ENCODE measurements at places on chromosomes 13 and 19. TPM values are rescaled to one million over a fixed set of nuclear protein-coding genes. Genes with fewer than 3 reads are reported as not detected.
A peak's percentile ranks its signal among the peaks of the same experiment; 100 is the strongest.

- H3K36me3 ChIP-seq = no peaks in the 10 kb centered on the region
- no peaks in the 10 kb centered on the region for H3K4me1 ChIP-seq
- no peak for DNase-seq
Measured at GRCh38 chr13:25977216-25977615, 74.6 kb downstream of the SHISA2 start.

DNA sequence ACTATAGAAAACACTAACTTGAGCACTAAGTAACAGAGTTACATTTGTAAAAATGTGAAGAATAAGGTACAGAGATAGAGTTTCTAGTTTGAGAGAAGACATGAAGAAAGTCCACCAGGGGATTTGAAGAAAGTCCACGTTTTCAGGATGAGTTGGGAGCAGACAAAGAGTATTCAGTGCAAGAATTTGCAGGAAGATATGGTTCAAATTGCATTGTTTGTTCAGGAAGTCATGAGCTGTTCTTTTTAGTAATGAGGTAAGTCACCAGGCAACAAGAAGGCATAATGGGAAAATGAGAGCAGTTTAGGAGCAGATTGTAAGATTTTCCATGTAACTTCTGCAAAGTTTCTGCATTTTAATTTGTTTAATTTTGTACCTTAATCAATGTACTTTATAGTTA lies 618.0 kb downstream of the DACH1 start:
- H3K4me3 ChIP-seq = no peak overlapping the region
- H3K27me3 ChIP-seq = no peaks in the 10 kb centered on the region
- DNase-seq = no peak
- no peaks in the 10 kb centered on the region for H3K4me1 ChIP-seq
- no peaks in the 10 kb centered on the region for H3K36me3 ChIP-seq

DNA sequence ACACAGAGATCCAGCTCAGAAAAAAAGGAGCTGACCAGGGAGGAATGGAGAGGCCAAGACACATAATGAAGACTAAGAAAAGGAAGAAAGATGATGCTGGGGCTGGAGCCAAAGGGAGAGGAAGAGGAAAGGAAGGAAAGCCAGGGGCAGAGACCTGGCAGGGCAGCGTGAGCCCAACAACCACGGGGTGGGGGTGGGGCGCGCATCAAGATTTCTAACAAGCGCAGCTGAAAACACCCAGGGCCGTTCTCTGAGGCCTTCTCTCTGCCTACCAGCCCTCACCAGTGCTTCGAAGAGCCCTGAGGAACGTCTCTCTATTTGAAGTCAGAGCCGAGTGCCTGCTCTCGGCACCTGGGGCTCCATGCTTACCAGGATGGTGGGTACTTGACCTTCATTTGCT lies 23.6 kb upstream of the POU2F2 start:
- no peaks in the 10 kb centered on the region for H3K4me1 ChIP-seq
- H3K4me3 ChIP-seq = no peak overlapping the region
- no peak for DNase-seq
- H3K36me3 ChIP-seq = no peaks in the 10 kb centered on the region
- H3K27me3 ChIP-seq = peaks cover 68% of the 10 kb centered on the region
- no peak overlapping the region for H3K27ac ChIP-seq

- H3K4me3 ChIP-seq = no peak overlapping the region
- no peaks in the 10 kb centered on the region for H3K27me3 ChIP-seq
- no peaks in the 10 kb centered on the region for H3K36me3 ChIP-seq
- no peak overlapping the region for H3K27ac ChIP-seq
- no peak for DNase-seq
Measured at GRCh38 chr13:37995092-37995491, 125.5 kb upstream of the TRPC4 start.

GRCh38 chr19:46733690-46734292 lies 12.1 kb upstream of the FKRP start:
- no peaks in the 10 kb centered on the region for H3K27me3 ChIP-seq
- peaks cover 94% of the 10 kb centered on the region for H3K36me3 ChIP-seq
- H3K27ac ChIP-seq = no peak overlapping the region
- peaks cover 38% of the 10 kb centered on the region for H3K4me1 ChIP-seq
- no peak for DNase-seq

DNA sequence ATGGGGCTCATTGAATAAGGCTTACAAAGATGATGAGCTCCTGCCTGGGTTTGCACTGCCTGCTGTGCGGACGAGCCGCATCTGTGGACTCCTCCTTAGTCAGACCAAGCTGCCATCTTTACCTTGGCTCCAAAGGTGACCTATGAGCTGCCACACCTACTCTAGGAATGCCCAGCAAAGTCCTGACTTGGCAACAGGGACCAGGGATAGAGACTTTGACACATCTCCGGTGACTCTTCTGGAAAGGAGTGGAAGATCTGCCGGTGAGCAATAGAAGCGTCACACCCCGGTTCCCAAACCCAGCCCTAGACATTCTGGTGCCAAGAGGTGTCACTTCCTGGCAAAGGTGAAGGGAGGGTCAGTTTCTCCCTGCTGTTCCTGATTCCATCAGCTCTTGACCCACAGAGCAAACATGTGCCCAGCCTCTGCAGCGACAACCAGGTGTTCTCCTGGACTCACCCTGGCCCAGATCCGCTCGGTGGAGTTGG lies 50.2 kb upstream of the GTF3A start:
- no peak overlapping the region for H3K4me3 ChIP-seq
- H3K4me1 ChIP-seq = peaks cover 8% of the 10 kb centered on the region
- H3K27me3 ChIP-seq = no peaks in the 10 kb centered on the region
- no peak for DNase-seq
- H3K27ac ChIP-seq = no peak overlapping the region

The KLK11 gene
- total RNA-seq = not detected

DNA sequence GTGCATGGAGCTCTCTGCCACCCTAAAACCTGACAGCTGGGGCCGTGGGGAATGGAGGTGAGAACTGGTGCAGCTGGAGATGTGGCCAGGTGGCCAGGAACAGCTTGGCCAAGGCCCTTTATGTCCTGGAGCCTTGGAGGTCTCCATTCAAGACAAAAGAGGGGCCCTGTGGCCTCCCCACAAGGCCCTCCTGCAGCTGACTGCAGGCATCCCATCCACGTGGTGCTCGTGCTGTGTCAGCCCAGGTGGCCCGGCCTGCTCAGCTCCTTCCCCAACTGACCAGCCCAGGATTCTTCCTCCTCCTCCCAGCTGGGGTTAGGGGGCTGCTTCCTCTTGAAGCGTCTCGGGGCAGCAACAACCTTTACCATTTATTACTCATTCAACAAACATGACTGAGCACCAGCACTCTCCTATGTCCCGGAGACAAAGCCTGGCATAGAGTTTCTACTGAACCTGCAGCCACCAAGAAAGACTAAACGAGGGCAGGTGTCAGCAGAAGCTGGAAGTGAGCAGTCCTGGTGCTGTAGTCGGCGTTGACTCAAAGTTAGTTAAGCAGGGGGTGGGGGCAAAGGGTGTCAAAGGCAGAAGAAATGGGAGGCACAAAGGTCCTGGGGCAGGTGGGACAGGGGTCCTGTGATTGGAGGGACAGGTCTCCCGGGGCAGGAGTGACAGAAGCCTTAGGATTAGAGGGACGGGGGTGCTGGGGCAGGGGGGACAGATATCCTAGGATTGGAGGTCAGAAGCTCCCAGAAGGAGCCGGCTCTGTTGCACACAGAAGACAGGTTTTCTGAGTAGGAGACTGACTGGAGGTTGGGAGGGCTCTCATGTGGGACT lies 23.3 kb upstream of the C13orf46 start:
- peaks cover 78% of the 10 kb centered on the region for H3K36me3 ChIP-seq
- H3K27ac ChIP-seq = peak overlapping the region; percentile 49
- H3K27me3 ChIP-seq = no peaks in the 10 kb centered on the region
- no peak overlapping the region for H3K4me3 ChIP-seq
- peaks cover 17% of the 10 kb centered on the region for H3K4me1 ChIP-seq
- no peak for DNase-seq

The LPAR2 gene
- 0.69 TPM for total RNA-seq

The KLK14 gene
- total RNA-seq = not detected

- DNase-seq = peak; percentile 95
- H3K4me3 ChIP-seq = peak overlapping the region; percentile 61
- H3K36me3 ChIP-seq = no peaks in the 10 kb centered on the region
- H3K27me3 ChIP-seq = no peaks in the 10 kb centered on the region
- H3K27ac ChIP-seq = peak overlapping the region; percentile 84
Measured at GRCh38 chr19:35124098-35125060, 8.8 kb downstream of the FXYD3 start.

The ARID3A gene
- 6.5 TPM for total RNA-seq

DNA sequence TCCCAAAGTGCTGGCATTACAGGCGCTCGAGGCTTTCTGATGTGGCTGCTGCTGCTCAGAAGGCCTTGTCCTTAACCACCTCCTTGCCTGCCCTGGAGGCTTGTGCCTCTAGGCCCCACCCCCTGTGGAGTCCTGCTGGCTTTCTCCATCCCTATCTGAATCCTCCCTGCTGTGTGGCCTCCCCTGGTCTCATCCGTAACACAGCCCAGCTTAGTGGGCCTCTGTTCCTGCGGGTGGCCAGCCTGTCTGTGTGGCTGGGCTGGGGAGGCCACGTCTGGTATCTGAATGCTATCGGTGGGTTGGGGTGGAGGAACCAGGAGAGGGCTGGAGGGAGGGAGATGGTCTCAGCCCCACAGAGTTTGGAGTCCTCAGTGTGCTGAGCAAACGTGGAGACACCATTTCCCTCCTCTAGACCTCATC lies 4.7 kb downstream of the RPL28 start:
- H3K27me3 ChIP-seq = no peaks in the 10 kb centered on the region
- peaks cover 54% of the 10 kb centered on the region for H3K4me1 ChIP-seq
- no peak for DNase-seq

The ZNF581 gene
- 13.3 TPM for total RNA-seq

The CEACAM19 gene
- total RNA-seq = 4.8 TPM

DNA sequence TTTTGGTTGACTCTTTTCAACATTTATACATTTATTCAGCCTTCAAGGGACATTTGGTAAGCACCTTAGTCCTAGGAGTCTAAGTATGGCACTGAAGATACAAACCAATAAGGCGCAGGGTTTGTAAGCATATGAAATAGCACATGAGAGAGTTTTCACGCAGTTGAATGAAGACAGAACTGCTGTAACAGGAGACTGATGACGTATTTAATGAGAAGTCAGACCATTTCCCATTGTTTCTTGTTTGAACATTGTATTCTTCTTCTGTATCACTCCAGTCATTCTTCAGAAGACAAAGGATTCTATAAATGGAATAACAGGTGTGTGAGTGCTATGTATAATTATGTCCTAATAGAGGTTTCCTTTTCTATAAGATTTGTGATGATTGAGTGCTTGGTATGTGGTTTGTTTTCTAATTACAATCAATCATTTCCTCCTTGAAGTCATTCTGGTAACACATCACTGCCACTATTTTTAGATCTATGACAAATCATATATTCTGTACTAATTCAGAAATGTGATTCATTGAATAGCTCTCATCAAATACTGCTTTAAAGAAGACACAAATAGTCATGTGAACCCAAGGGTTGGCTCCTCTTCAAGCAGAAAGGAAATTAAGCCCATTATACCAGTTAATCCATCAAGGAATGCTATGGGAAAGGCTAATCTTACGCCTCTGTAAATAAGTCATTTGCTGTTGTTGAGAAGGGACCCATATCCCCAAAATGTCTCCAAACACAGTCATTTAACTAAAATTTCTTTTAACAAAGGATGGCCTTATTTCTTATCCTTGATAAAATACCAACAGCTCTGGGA lies 222.8 kb upstream of the NBEA start:
- no peak for DNase-seq
- peaks cover 14% of the 10 kb centered on the region for H3K4me1 ChIP-seq

DNA sequence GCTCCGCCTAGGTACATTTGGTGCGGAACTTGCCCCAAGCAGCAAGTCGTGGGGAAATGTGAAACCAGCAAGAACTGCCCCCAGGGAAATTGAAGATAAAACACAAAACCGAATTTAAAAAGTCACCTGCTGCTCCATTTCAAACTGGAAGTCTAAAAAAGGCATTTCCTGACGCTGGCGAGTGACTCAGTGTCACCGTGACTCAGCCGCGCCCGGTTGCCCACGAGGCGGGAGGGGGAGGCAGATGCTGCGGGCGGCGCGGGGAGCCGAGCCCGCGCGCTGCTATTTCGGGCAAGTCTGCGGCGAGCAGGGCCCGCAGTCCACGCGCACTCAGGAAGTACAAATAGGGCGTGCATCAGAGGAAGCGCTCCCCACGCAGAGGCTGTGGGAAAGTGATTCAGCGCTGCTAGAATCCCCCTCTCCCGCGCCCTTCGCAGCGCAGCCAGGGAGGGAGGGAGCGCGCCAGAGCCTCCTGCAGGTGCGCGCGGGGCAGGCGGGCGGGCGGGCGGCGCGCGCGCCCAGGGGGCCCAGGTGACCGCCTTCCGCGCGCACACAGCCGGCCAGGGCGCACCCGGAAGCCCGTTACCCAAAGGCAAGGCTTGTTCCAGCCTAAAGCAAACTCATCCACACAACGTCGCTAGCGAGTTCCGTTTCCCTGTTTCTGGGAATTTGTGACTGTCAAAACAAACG lies 168.8 kb downstream of the COL4A1 start:
- peaks cover 34% of the 10 kb centered on the region for H3K4me1 ChIP-seq
- peak overlapping the region; percentile 62 for H3K4me3 ChIP-seq
- peak; percentile 92 for DNase-seq
- peak overlapping the region; percentile 72 for H3K27ac ChIP-seq
- H3K27me3 ChIP-seq = no peaks in the 10 kb centered on the region

- H3K27ac ChIP-seq = no peak overlapping the region
- DNase-seq = no peak
- peaks cover 4% of the 10 kb centered on the region for H3K4me1 ChIP-seq
- no peaks in the 10 kb centered on the region for H3K36me3 ChIP-seq
- no peak overlapping the region for H3K4me3 ChIP-seq
Measured at GRCh38 chr13:31880851-31881494, 141.6 kb downstream of the RXFP2 start.

DNA sequence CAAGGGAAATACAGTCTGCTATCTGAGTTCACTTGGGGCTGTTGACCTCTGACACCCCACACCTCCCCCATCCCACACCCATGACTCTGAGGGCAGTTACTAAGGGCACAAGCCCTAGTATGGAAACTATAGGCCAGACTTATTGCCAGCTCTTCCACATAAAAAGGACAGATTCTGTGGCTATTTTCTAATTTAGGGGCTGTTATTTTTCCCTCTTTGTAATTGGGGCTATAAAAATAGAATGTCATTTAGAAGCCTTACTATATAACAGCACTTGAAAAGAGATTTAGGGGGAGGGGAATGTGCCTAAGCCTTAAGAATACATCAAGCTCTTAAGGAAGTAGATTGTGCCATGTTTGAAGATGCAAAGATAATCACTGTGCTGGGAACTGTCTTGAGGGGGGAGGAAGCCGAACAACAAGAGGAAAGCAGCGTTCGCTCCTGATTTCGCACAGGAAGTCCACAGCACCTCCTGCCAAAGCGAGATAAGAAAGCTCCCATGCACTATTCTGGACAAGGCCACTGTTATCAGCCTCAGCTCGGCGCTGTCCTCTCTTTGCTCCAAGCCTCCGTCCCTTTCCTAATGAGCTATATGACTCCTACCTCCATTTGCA lies 86.6 kb downstream of the FLT1 start:
- no peak overlapping the region for H3K4me3 ChIP-seq
- H3K4me1 ChIP-seq = peaks cover 2% of the 10 kb centered on the region
- H3K36me3 ChIP-seq = no peaks in the 10 kb centered on the region
- H3K27ac ChIP-seq = peak overlapping the region; percentile 40
- no peak for DNase-seq

- H3K36me3 ChIP-seq = no peaks in the 10 kb centered on the region
- H3K27me3 ChIP-seq = peaks cover 30% of the 10 kb centered on the region
Measured at GRCh38 chr13:99978799-99979452, 2.7 kb upstream of the ZIC2 start.

The ZNF682 gene
- total RNA-seq = 1.4 TPM

- DNase-seq = no peak
- H3K27ac ChIP-seq = no peak overlapping the region
- H3K36me3 ChIP-seq = no peaks in the 10 kb centered on the region
- H3K27me3 ChIP-seq = no peaks in the 10 kb centered on the region
- no peaks in the 10 kb centered on the region for H3K4me1 ChIP-seq
Measured at GRCh38 chr13:82501834-82502233, 1380.4 kb downstream of the SLITRK1 start.

- H3K4me3 ChIP-seq = peak overlapping the region; percentile 27
- peak overlapping the region; percentile 62 for H3K27ac ChIP-seq
- H3K4me1 ChIP-seq = peaks cover 30% of the 10 kb centered on the region
Measured at GRCh38 chr13:33611121-33611805, 206.7 kb upstream of the RFC3 start.

The INSL3 gene
- not detected for total RNA-seq

Measured in esophagus muscularis mucosa (tissue), 4 donors.